ENCODE measurements at places on chromosomes 4 and X. TPM values are rescaled to one million over a fixed set of nuclear protein-coding genes. Genes with fewer than 3 reads are reported as not detected.
A peak's percentile ranks its signal among the peaks of the same experiment; 100 is the strongest.

DNA sequence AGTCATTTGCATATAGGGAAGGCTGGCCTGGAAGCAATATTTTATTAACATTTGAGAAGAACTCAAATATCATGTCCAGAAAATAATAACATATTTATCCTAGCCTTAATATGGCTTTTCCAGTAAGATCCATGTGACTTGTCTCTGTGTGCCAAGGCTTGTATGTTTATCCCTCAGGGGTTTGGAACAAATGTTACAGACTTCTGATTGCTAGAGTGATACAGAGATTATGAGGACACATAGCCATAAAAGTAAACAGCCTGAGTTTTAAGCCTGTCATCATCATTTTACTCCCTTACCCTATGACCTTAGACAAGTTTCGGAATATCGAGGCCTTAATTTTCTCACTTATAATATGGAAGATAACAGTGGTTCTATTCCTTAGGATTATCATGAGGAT lies 338.1 kb downstream of the GPAT3 start:
- H3K36me3 ChIP-seq, result no peaks in the 10 kb centered on the region
- no peak for DNase-seq
- H3K4me3 ChIP-seq, result no peak overlapping the region
- no peak overlapping the region for H3K27ac ChIP-seq
- H3K27me3 ChIP-seq, result no peaks in the 10 kb centered on the region

DNA sequence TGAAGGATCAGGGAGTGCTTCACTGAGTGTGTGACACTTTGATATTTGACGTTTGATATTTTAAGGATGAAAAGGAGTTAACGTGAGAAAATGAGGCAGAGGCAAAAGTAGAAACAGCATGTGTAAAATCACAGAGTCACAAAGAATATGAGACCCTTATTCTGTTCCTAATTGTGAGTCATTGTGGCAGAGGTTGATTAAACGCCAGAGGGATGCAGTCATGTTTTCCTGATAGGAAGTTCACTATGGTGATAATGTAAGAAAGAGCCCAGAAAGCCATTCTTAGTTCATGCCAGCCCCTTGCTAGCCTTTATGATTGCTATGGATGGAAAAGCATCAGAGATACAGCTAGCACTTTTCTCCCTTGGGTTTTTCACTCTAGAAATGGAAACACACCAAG lies 33.5 kb upstream of the IGSF1 start:
- DNase-seq, result no peak
- no peak overlapping the region for H3K4me3 ChIP-seq
- no peaks in the 10 kb centered on the region for H3K36me3 ChIP-seq
- no peak overlapping the region for H3K27ac ChIP-seq
- no peaks in the 10 kb centered on the region for H3K27me3 ChIP-seq

Gene VMA21
- 33.8 TPM for total RNA-seq

DNA sequence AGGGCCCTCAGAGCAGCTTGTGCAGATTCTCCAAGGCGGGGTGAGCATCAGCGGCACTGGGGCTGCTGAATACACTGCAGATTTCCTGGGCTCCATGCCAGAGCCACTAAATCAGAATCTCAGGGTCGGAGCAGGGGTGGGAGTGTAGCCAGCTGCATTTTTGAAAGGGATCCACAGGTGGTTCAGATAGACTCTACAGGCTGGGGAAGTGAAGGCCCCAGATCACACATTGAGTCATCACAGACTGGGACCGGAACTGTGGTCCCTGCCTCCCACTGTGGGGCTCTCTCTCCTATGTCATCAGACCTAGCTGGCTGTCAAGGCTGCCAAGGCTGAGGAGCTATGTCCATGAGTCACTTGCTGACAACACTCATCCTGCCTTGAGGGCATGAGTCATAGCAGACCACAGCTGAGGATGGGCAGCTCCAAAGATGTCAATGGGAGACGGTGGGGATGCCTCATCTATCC lies 162.3 kb upstream of the MAMLD1 start:
- H3K4me1 ChIP-seq, result peaks cover 3% of the 10 kb centered on the region
- no peaks in the 10 kb centered on the region for H3K27me3 ChIP-seq
- H3K27ac ChIP-seq, result no peak overlapping the region
- no peak overlapping the region for H3K4me3 ChIP-seq
- no peaks in the 10 kb centered on the region for H3K36me3 ChIP-seq
- DNase-seq, result peak; percentile 80

Gene IL13RA1
- 24.2 TPM for total RNA-seq

- DNase-seq, result no peak
- no peaks in the 10 kb centered on the region for H3K27me3 ChIP-seq
- no peaks in the 10 kb centered on the region for H3K4me1 ChIP-seq
- H3K36me3 ChIP-seq, result no peaks in the 10 kb centered on the region
- H3K27ac ChIP-seq, result no peak overlapping the region
Measured at GRCh38 chr4:175705407-175705806, 106.7 kb downstream of the GPM6A start.

- no peaks in the 10 kb centered on the region for H3K4me1 ChIP-seq
- no peaks in the 10 kb centered on the region for H3K27me3 ChIP-seq
Measured at GRCh38 chr4:8523175-8523574, 57.0 kb upstream of the GPR78 start.

- no peaks in the 10 kb centered on the region for H3K27me3 ChIP-seq
- no peaks in the 10 kb centered on the region for H3K36me3 ChIP-seq
- no peak for DNase-seq
- no peaks in the 10 kb centered on the region for H3K4me1 ChIP-seq
Measured at GRCh38 chr4:69800599-69800998, 40.2 kb upstream of the SULT1B1 start.

- H3K27me3 ChIP-seq, result no peaks in the 10 kb centered on the region
- H3K36me3 ChIP-seq, result no peaks in the 10 kb centered on the region
- no peak overlapping the region for H3K4me3 ChIP-seq
- no peak for DNase-seq
- no peak overlapping the region for H3K27ac ChIP-seq
Measured at GRCh38 chr4:183984566-183984965, 79.5 kb downstream of the STOX2 start.

Gene GYPA
- not detected for total RNA-seq

- no peaks in the 10 kb centered on the region for H3K27me3 ChIP-seq
- H3K27ac ChIP-seq, result no peak overlapping the region
- no peak overlapping the region for H3K4me3 ChIP-seq
- no peaks in the 10 kb centered on the region for H3K36me3 ChIP-seq
Measured at GRCh38 chrX:110962451-110962850, 133.5 kb upstream of the PAK3 start.

DNA sequence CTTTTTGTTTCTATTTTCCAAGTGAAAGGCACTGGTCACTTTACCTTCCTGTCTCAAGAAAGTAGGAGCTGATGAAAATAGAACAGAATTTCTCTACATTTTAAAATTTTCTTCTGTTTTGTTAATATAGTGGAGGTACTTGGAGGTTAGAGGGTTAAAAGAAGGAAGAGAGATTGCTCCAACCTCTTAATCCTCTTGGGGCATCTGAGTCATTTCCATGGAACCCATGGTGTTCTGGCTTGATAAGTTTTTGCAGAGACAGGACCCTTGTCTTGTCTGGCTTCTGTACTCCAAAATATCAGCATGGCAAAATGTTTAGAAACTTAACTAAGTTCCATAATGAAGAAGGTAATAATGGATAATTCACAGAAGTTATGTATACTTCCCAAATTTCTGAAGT lies 727.2 kb downstream of the C4orf33 start:
- DNase-seq, result no peak
- no peak overlapping the region for H3K4me3 ChIP-seq
- no peaks in the 10 kb centered on the region for H3K27me3 ChIP-seq
- H3K4me1 ChIP-seq, result no peaks in the 10 kb centered on the region

GRCh38 chr4:24690436-24690835 lies 104.9 kb upstream of the SOD3 start:
- no peaks in the 10 kb centered on the region for H3K27me3 ChIP-seq
- H3K27ac ChIP-seq, result no peak overlapping the region

- H3K36me3 ChIP-seq, result no peaks in the 10 kb centered on the region
- H3K27me3 ChIP-seq, result no peaks in the 10 kb centered on the region
- no peak for DNase-seq
- peak overlapping the region; percentile 7 for H3K27ac ChIP-seq
- H3K4me3 ChIP-seq, result no peak overlapping the region
- H3K4me1 ChIP-seq, result peaks cover 10% of the 10 kb centered on the region
Measured at GRCh38 chr4:154164931-154165839, 326.4 kb downstream of the DCHS2 start.
